CD4-positive, alpha-beta T cell treated with Interleukin-1 beta for 1 hour (primary cell): ENCODE measurements at places on chromosomes 3 and 15.

DNA sequence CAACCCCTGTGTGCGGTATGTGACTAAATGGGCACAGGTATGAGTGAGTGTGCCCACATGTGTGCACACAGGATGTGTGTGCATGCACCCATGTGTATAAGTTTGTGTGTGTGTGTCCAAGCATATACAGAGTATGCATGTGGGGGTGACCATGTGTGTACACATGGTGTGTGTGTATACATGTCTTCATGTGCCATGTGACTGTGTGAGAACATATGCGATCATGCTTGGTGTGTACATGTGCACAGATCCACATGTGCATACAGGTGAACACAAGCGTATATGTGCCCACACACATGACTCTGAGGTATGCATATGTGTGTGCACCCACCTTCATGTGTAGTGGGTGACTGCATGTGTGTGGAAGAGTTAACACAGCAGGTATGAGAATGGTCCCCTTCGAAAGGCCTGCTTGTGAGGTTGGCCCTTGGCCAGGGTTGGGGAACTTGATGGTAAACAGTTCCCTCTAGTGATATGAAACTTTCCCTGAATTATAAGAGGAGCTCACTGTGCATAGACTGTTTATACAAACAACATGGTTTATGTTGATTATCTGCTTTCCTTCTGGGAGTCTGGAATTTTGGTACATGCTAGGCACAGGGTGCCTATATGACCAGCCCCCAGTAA, 10.3 kb downstream of the PFKFB4 start:
- DNase-seq: no peak

GRCh38 chr3:52420388-52420787, 24.5 kb downstream of the SEMA3G start:
- DNase-seq: no peak

DNA sequence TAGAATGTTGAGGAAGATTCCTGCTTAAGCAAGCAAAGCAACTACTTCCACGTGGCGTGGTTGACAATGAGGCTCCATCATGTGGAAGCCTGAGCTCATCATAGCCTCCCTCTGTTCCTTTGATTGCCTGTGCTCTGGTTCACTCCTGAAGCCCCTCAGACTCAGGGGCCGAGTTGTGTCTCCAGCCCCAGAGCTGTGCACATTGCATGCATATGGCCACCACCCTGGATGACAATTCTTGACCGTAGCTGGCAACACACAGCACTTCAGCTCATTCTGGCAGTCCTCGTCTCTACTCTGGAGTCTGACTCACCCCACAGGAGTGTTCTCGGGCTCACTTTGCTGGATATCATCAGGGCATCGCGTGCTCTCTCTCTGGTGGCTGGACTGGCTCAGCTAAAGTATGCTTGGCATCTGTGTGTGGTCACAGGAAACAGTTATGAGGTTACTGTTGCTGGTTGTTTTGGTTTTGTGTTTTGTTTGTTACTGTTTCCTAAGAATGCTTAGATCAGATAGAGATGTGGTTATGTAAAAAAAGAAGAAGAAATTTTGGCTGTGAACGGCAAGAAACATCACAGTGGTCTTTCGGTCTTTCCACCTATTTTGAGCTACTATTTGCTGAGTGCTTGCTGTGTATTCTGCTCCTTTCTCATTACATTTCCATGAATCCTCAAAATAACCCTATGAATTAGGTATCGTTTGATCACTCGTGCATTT, 41.6 kb upstream of the MRPS22 start:
- no peak for DNase-seq

DNA sequence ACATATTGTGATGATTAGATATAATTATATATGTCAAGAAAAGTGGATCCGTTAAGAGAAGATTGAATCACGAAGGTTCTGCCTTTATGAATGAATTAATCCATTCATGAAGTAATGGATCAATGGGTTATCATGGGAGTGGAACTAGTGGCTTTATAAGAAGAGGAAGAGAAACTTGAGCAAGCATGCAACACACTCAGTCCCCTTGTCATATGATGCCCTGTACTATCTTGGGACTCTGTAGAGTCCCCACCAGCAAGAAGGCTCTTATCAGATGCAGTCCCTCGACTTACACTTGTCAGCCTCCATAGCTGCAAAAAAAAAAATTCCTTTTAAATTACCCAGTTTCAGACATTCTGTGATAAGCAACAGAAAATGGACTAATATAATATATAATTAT, 301.9 kb downstream of the RAP2B start:
- no peak for DNase-seq

- peak; percentile 61 for DNase-seq
Measured at GRCh38 chr3:152299249-152299976, 30.7 kb downstream of the MBNL1 start.

- DNase-seq: no peak
Measured at GRCh38 chr15:40513609-40514008, 42.8 kb downstream of the CHST14 start.

GRCh38 chr15:48962662-48963523, 826 bp downstream of the SHC4 start:
- no peak for DNase-seq

DNA sequence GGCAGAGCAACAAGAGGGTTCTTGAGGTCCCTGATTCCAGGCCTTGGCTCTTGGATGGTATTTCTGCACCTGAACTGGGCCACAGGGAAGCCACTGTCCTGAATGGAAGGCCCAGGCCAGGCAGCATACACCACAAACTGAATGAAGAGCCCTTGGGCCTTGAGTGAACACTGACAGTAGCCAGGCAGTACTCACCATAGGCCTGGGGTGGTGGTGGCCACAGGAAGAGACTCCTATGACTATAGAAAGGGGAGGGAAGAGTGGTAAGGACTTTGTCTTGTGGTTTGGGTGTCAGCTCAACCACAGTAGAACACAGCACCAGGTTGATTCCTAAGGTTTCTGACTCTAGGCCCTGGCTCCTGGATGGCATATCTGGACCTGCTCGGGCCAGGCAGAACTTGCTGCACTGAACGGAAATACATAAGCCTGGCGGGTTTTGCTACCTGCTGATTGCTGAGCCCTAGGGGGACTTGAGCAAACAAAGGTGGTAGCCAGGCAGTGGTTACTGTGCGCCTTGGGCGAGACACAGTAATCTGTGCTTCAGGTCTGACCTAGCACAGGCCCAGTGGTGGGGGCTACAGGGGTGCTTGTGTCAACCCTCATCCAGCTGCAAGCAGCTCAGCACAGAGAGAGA, 241.4 kb downstream of the ISL2 start:
- DNase-seq: no peak

GRCh38 chr15:73965758-73966113, 26.4 kb downstream of the STOML1 start:
- DNase-seq: peak; percentile 38

DNA sequence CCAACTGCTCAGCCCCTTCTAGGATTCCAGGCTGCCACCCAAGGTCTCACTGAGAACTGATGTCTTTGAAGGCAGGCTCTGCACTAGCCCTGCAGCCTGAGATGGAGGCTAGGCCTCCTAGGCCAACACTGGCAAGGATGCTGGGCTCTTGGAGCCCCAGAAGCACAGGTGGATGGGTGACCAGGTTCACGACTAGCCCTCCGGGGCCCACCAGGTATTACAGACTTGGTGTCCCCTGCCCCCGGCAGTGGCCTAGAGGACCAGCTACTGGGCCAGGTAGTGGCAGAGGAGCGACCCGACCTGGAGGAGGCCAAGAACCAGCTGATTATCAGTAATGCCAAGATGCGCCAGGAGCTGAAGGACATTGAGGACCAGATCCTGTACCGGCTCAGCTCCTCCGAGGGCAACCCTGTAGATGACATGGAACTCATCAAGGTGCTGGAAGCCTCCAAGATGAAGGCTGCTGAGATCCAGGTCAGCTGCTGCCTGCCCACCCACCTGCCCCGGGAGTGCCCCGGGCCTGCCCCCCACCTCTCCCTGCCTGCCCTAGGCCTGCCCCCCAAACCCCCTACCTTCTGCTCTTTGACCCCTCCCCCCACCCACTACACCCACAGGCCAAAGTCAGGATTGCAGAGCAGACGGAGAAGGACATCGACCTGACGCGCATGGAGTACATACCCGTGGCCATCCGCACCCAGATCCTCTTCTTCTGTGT, 52.5 kb downstream of the SEMA3G start:
- DNase-seq: no peak

- no peak for DNase-seq
Measured at GRCh38 chr3:71564361-71564760, 19.2 kb downstream of the FOXP1 start.

DNA sequence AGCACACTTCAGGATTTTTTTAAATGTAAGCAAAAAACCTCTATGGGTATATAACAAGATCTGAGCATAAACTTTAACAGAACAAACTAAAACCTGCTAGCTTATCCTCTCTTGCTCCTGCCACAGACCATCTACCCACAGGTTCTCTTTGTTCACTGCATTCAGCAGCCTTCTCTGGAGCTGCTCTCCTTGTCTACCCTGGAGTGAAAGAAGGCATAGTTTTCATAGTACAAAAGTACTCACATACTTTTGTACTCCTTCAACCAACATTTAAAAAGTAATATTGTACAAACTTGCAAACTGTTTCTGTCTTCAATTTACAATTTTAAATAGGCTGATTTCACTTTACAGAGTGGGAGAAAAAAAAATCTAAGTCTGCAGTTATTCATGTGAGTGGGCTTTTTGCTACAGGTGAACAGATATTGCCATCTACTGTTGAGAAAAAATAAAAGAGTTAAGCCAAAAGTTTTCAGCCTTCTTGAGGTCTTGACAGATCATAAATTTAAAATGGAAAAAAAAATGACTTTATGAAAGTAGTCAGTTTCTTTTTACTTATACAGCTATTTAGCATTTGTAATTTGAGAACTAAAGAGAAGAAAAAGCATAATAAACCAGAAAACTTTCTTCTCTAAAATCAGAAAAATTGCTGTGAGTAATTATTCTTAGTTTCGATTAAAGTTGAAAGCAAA, 20.4 kb downstream of the TERC start:
- no peak for DNase-seq

DNA sequence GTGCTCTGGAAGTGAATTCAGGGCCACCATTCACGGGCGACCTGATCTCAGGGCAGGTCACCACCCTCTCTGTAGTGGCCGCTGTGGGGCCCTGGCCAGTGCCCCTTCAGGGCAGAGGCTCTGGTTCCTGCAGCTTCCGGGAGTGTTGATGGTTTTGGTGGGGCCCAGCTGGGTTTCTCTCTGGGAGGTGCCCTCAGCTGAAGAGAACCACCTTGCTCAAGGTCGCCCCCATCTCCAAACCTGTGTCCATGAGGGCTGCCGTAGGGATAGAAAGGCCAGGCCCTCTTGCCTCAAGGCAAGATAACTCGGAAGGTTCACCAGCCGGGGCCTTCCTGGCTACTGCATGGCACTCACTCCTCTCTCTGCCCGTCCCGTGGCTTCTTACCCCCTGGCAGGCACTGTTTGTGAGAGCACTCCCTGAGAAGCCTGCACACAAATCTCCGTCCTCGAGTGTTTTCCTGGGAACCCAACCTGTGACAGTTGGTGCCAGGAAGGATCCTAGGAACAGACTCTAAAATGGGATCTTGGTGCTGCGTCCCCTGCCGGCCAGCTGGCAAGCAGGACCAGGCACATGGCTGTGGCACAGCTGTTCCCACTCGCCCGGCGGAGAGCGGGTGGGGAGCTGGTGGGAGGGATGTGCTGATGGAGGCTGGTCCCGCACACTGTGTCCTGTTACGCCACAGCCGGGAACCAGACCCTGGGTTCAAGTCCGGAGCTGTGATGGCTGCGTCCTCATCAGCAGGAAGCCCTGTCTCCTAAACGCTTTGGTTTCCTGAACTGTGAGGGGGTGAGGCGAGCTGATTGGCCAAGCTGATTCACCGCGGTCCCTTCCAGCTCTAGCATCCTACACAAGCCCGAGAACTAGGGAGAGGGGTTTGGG, 23.2 kb upstream of the PIGZ start:
- no peak for DNase-seq
